Activated CD8-positive, alpha-beta memory T cell treated with anti-CD3 and anti-CD28 coated beads, Interleukin-2, amount 50 U/mL, for 48 hours (primary cell): ENCODE measurements at places on chromosomes 6 and 20.

GRCh38 chr6:129292836-129293235, 409.9 kb downstream of the LAMA2 start:
- no peak for DNase-seq

GRCh38 chr6:28446818-28447511, 3.7 kb upstream of the ZSCAN23 start:
- DNase-seq, result peak; percentile 58

- no peak for DNase-seq
These were observed 27.0 kb downstream of the FITM2 start for GRCh38 chr20:44284032-44284431.

GRCh38 chr20:24502661-24503060, 33.2 kb downstream of the SYNDIG1 start:
- DNase-seq, result no peak

GRCh38 chr6:144467921-144468320, 182.8 kb downstream of the UTRN start:
- DNase-seq, result no peak

DNA sequence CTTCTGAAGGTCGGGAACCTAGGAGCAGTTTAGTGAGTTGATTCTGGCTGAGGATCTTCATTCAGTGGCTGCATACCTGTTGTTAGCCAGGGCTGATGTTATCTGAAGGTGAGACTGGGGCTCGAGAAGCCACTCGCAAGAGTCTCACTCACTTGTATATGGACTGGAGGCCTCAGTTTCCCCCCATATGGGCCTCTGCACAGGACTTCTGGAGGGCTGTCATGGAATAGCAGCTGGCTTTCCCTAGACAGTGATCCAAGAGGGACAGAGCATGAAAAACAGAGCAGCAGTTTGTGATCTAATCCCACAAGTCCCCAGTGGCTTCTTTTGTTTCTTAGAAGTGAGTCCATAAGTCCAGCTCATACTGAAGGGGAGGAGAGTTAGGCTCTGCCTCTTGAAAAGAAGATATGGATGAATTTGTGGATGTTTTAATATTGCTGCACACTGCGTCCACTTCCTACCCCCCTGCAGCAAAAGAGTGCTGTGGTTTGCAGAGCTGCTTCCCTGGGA, 623.4 kb downstream of the CDH26 start:
- no peak for DNase-seq

DNA sequence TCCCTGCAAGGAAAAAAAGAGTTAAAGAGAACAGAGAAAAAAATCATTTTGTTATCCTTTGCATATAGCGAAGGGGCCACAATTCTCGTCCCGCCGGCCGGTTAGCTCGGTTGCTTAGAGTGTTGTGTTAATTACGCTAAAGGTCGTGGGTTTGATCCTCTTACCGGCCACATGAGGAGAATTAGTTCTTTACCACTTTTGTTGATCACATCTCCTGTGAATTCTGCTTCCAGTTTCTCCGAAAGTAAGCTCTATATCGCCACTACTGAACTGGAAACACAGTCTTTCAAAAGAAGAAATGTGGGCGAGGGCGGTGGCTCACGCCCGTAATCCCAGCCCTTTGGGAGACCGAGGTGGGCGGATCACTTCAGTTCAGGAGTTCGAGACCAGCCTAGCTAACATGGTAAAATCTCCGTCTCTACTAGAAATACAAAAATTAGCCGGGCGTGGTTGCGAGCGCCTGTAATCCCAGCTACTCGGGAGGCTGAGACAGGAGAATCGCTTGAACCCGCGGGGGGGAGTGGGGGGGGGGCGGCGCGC, 13.4 kb downstream of the PRSS16 start:
- DNase-seq, result no peak

DNA sequence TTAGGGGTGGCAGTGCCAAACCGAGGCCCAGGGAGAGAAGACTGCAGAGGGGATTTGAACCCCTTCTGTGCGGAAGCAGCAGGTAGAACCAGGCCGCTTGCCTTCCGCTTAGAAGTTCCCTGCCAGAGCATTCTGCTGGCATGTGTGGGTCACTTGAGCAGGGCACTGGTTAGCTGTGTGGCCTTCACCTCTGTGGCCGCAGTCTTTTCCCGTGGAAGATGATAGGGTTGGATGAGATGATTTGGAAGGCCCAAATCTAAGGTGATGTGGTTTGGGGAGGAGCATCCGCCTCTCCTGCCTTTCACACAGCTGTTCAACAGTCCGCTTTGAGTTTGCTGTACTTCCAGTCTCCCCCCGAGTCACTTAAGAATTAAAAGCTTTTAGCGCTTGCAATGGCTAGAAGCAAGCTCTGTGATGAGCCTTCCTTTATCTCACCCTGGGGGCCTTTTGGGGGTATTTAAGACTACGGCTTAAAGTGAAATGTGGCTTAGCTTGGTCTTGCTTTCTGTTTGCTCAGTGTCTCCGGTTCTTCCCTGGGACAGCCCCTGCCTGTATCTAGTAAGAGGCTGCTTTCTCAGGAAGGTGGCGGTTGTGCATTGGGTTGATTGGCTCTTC, 743 bp downstream of the CMTR1 start:
- DNase-seq, result peak; percentile 77

DNA sequence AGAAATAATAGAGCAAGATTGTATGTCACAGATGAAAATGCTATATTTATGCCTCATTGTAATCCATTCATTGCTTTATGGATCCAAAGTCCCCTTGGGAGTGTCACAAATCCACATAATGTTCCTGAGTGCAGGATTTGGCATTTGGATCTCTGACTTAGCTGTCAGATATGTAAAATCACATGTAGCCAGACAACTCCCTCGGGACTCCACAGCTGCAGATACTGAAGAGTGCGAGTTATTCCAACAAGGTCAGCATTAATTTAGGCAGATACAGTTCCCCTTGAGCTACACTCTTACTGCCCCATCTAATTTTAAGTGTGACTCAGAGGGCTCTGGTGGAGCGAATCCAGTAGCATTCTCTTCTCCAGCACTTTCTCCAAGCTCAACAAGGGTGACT, 433.2 kb downstream of the CD83 start:
- DNase-seq, result no peak

GRCh38 chr6:16904957-16905356, 143.7 kb upstream of the ATXN1 start:
- DNase-seq, result no peak

DNA sequence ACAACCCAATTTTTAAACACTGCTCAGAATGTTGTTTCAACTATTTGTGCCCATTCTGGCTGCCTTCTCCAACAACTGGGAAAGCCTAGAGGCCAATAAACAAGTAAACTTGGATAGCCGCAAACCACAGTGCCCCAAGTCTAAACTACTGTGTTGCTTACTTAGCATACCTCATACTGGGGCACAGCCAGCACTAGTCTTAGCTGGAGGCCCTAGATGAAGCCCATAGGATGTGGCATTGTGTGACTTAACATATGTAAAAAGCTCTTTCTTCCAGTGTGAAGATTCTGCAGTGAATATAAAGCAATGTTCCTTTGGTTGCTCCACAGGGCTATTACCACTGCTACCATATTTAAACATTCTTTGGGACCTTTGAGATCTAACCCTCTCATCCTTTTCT, 564.3 kb upstream of the NRSN1 start:
- DNase-seq, result no peak

DNA sequence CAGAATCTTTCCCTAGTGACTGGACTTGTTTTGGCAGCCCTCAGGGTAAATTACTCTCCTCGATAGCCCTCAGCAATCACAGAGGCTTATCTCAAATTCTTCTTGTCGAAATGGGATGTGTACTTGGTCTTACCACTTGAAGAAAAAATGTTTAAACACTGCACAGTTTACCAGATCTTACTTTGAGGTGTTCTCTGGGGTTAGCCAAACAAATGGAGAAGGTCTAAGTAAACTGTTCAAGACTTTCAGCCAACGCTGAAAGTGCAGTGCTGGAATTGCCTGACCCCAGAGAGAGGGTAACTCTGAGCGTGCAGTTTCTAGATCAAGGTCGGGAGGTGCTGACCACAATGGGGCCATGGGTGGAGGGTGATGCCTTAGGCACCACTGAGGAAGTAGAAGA, 39.2 kb downstream of the MYLIP start:
- no peak for DNase-seq

DNA sequence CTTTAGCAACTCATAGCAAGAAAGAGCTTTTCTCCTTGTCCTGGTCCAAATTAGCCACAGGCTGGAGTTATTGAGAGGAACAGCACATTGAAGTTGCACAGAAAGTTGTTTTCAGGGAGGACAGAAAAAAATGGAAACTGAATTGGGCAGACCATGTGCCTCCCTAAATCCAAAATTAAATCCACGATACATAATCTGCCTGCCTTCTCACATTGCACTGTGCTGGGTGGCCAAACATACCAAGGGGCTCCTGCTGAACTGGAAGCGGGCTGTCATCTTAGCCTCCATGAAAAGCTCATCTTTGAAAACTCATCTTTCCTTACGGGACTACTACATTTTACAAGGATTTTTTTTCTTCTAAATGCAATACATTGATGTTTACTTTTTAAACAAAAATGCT, 59.9 kb downstream of the TNFAIP3 start:
- DNase-seq, result no peak

GRCh38 chr20:32109392-32110172, at the start of gene TM9SF4:
TM9SF4 (plus strand) TSS chr20:32109714; CDS start chr20:32109741, 27 bp downstream.
- peak; percentile 96 for DNase-seq

DNA sequence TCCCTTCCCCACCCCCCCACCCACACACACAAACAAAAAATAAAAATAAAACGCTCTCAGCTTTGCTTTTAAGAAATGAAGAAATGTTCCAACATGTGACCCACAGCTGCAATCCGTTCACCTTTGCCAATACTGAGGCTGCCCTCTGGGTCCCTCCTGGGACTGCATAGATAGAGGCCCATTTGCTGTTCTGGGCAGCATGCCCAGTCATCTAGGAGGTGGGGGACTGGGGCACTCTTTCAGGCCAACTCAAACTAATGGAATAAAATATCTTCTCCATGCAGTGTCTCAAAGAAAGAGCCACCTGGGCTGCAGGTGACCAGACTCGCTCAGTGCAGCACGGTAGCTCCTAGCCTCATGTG, 79.9 kb downstream of the SLC22A3 start:
- DNase-seq, result no peak

DNA sequence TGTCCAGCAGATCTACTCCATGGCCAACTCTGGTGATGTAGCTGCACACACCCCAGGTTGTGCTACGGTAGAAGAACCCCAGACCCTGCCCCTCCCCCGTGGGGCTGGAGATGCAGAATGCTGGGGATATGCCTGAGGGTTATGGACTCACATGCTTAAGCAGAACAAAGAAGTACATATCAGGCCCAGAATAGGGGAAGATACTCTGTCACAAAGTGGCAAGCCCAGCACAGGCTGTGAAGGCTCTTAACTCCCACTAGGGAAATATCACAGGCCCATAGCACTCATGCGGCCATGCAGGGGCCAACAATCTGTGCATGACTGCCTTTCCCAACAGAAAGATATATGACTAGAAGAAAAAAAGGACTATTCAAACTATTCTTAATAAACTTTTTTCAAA, 234.9 kb downstream of the KCNQ5 start:
- no peak for DNase-seq

- DNase-seq, result no peak
These were observed 74.7 kb downstream of the HTR1E start for GRCh38 chr6:87012035-87012434.

GRCh38 chr6:38483526-38483925, 156.2 kb downstream of the BTBD9 start:
- DNase-seq, result no peak

GRCh38 chr6:20169786-20170185, 42.5 kb downstream of the MBOAT1 start:
- no peak for DNase-seq

GRCh38 chr6:77786935-77787629, 134.2 kb downstream of the MEI4 start:
- no peak for DNase-seq

DNA sequence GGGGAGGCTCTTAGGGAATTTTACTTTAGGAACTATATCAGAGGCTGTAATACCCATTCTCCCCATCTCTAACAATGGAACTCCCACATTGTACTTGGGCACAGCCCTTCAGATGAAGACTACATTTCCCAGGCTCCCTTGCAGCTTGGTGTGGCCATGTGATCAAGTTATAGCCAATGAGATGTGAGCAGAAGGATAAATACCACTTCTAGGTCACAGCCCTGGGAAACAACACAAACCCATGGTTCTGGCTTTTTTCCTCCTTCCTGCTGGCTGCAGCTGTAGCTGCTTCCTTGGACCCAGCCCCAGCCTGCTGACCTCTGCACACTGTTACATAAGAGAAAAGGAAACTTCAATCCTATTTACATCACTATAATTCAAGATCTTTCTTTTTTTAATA, 445.9 kb upstream of the JARID2 start:
- DNase-seq, result no peak

DNA sequence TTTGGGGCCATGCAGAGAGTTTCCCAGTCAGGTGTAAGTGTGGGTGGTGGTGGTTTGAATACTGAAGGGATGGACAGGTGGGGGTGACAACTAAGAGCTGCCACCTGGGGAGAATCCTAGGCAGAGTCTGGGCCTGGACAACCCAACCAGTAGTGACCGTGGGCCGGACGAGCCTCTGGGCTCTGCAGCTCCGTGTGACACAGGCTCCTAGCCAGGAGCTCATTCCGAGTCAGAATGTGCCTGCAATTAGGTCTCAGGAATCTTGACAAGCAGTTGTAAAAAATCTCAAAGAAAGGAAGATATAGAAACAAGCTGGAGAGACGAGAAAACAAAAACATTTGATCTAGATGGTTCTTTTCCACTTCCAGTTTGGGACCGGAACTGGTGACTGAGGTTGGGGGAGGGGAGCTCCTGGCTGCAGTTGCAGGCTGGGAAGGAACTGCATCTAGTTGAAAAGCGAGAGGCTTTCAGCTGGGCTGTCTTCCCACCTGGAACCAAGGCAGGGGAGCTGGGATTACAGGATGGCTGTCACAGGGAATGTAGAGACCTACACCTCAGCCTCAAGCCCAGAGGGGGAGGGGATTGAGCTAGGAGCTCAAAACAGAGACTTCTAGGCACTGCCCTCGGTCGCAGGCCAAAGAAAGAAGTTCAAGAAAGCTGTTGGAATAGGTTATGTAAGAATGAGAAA, 156.9 kb downstream of the PAX1 start:
- no peak for DNase-seq

GRCh38 chr20:6566821-6567220, 200.7 kb upstream of the BMP2 start:
- DNase-seq, result no peak

GRCh38 chr20:16748308-16748900, at the start of gene OTOR:
OTOR (plus strand) TSS chr20:16748358; CDS start chr20:16748402, 44 bp downstream.
- no peak for DNase-seq
